Adrenal gland (tissue), 19 donors: ENCODE measurements at places on chromosomes 13 and 19. TPM values are rescaled to one million over a fixed set of nuclear protein-coding genes. Genes with fewer than 3 reads are reported as not detected.

- H3K36me3 ChIP-seq, result no peaks in the 10 kb centered on the region
- no peaks in the 10 kb centered on the region for H3K27me3 ChIP-seq
- no peak overlapping the region for H3K27ac ChIP-seq
- no peaks in the 10 kb centered on the region for H3K4me1 ChIP-seq
Observed at GRCh38 chr13:113938716-113939115, 35.2 kb downstream of the C13orf46 start.

DNA sequence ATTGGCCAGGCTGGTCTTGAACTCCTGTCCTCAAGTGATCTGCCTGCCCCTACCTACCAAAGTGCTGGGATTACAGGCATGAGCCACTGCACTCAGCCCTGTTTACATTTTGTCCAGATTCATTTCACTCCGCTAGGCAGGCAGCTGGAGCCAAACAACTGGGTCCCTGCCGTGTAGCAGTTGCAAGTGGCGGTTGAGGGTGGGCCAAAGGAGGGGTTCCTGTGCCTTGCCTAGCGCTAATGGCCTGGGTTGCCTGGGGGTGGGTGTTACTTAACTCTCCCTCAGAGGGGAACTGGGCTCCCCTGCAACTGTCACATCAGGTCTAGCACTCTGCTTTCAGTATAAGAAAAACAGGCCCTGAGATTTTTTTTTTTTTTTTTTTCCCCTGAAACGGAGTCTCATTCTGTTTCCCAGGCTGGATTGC lies 7.4 kb downstream of the ACP5 start:
- no peak overlapping the region for H3K27ac ChIP-seq
- DNase-seq, result no peak
- H3K4me3 ChIP-seq, result no peak overlapping the region
- no peaks in the 10 kb centered on the region for H3K27me3 ChIP-seq
- H3K4me1 ChIP-seq, result no peaks in the 10 kb centered on the region

Gene POU2F2
- total RNA-seq, result 1.4 TPM

DNA sequence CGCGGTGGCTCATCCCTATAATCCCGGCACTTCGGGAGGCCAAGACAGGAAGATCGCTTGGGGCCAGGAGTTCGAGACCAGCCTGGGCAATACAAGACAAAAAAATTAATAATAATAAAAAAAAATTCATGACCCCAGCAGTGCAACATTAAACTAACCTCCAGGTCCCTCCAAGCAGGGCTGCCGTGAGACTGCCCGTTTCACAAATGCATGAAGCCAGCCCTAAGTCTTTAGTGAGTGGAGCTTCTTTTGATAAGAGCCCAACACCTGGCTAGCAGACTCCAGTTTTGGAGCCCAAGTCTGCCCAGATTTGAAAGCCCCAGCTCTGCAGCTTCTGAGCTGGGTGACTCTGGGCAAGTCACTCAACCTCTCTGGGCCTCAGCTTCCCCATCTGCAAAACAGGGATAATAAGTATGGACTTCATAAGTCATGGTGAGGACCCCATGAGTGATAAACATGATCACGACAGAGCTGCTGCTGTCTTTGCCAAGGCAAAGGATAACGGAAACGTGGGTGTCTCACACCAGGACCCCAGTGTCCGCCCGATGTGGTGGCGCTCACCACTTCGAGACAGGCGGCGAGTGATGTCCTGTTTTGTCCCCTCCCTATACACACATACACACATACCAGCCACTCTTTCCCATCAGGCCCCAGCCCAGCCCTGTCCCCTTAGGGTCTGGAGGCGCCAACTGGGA lies 38.4 kb upstream of the NANOS3 start:
- H3K4me1 ChIP-seq, result peaks cover 78% of the 10 kb centered on the region
- H3K27ac ChIP-seq, result peak overlapping the region; percentile 90
- no peaks in the 10 kb centered on the region for H3K27me3 ChIP-seq
- peaks cover 23% of the 10 kb centered on the region for H3K36me3 ChIP-seq
- H3K4me3 ChIP-seq, result no peak overlapping the region

DNA sequence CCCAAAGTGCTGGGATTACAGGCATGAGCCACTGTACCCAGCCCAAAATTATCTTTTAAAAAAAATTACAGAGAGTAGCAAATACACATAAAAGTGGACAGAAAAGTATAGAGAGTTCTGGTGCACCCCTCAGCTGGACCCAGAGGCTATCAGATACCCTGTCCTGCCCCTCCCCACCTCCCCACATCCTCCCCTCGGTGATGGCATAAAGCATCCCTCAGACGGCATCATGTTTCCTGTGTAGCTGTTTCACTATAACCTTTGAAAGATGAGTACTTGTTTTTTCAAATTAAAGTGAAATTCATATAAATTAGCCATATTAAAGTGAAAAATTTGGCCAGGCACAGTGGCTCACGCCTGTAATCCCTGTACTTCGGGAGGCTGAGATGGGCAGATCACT lies 20.1 kb downstream of the SLC27A1 start:
- DNase-seq, result no peak
- no peaks in the 10 kb centered on the region for H3K27me3 ChIP-seq
- H3K27ac ChIP-seq, result no peak overlapping the region

DNA sequence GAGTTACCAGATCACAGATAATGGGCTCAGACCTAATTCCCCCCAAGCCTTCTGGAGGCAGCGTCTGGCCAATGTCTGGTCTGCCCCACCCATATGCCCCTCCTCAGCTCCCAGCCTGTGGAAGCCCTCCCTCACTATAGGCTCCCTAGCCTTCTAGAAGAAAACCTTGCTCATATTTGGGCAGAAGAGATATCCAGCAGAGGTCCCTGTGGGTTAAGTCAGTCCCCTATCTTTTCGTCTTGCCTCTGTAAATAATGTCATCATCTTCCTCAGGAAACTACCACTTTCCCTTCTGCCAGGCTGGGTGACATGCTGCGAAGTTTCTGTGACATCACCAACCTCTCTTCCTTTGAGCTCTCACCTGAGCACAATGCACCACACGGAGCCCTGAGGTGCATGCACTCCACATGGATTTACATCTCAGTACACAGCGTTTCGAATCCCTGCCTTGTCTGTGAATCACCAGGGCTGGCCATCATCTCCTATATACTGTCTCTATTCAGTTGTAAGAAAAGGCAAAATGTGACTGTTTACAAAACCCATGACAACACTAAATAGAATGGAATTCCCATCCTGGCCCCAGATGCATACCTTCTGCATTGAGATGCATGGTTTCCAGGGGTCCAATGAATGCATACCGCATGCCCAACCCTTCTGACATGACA lies 112.8 kb downstream of the CRYL1 start:
- no peaks in the 10 kb centered on the region for H3K4me1 ChIP-seq
- no peaks in the 10 kb centered on the region for H3K27me3 ChIP-seq
- H3K4me3 ChIP-seq, result no peak overlapping the region
- H3K27ac ChIP-seq, result no peak overlapping the region
- no peak for DNase-seq
- no peaks in the 10 kb centered on the region for H3K36me3 ChIP-seq

DNA sequence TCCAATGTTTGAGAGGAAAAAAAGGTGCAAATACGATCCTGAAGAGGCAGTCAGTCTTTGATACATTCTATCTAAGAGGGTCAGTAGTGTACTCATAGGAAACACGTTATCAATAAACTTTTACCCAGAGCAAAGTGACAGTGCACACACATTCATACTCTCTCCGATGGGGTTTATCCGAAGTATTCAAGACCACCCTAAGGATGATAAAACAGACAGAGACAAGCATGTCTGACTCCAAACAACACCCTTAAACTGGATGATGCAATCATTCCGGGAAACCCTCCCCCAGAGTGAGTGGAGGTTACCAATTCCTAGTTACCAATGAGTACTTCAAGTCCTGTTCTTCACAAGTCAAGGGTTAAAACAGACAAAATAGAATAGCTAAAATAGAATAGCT lies 79.1 kb downstream of the DNAJC3 start:
- DNase-seq, result no peak
- H3K4me3 ChIP-seq, result no peak overlapping the region
- H3K27ac ChIP-seq, result no peak overlapping the region

- H3K27me3 ChIP-seq, result no peaks in the 10 kb centered on the region
- no peak overlapping the region for H3K27ac ChIP-seq
- DNase-seq, result no peak
Observed at GRCh38 chr13:114311908-114312307, 2.4 kb upstream of the CHAMP1 start.

GRCh38 chr13:60922576-60923231 lies 492.9 kb downstream of the PCDH20 start:
- no peak for DNase-seq
- no peaks in the 10 kb centered on the region for H3K36me3 ChIP-seq
- H3K4me3 ChIP-seq, result no peak overlapping the region
- no peaks in the 10 kb centered on the region for H3K4me1 ChIP-seq

DNA sequence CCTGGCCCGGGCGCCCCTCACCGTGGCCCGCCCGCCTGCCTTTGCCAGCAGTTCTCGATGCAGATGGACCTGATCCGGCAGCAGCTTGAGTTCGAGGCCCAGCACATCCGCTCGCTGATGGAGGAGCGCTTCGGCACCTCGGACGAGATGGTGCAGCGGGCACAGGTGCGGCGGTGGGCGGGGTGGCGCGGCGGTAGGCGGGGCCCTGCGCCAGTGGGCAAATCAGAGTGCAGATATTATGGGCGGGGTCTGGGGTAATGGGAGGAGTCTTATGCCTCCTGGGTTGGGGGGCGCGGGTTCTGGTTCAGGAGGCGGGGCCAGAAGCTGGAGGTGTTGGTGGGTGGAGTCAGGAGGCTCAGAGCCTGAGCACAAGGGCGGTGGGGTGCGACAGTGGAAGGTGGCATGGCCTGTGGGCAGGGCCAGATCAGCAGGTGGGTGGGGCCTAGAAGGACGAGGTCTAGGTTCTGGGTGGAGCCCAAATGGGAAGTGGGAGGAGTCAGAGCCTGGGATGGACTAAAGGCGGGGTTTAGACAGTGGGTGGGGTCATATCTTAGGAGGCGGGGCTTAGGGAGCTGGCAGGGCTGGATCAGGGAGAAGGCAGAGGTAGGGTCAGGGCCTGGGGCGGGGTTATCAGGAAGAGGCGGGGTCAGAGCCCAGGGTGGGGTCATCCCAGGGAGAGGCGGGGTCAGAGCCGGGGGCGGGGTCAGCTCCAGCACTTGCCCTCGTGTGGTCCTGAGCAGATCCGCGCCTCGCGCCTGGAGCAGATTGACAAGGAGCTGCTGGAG lies 5.6 kb downstream of the APC2 start:
- H3K27ac ChIP-seq, result no peak overlapping the region
- DNase-seq, result peak; percentile 67
- no peaks in the 10 kb centered on the region for H3K36me3 ChIP-seq
- no peak overlapping the region for H3K4me3 ChIP-seq

Gene ANKLE1
- 0.35 TPM for total RNA-seq

GRCh38 chr13:50318887-50319286 lies 303.6 kb downstream of the KCNRG start:
- H3K4me3 ChIP-seq, result no peak overlapping the region
- no peak overlapping the region for H3K27ac ChIP-seq
- no peaks in the 10 kb centered on the region for H3K27me3 ChIP-seq
- DNase-seq, result no peak
- H3K36me3 ChIP-seq, result no peaks in the 10 kb centered on the region

DNA sequence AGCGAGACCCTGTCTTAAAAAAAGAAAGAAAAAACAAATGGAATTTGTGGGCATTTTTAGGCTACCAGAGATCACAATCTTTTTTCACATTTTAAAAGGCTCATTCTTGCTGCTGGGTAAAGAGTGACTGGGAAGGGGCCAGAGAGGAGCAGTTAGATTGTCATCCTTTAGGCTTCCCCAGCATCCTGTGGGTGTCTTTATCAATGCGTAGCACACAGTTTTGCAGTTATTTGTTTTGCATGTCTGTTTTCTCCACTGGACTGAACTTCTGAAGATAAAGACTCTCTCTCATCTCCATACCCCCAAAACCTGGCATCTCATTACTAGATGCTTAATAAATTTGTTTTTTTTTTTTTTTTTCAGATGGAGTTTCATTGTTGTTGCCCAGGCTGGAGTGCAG lies 2.1 kb upstream of the UTP14C start:
- no peak for DNase-seq
- no peak overlapping the region for H3K4me3 ChIP-seq
- no peak overlapping the region for H3K27ac ChIP-seq
- no peaks in the 10 kb centered on the region for H3K27me3 ChIP-seq
- H3K36me3 ChIP-seq, result no peaks in the 10 kb centered on the region

Gene ZNF57
- total RNA-seq, result 2.6 TPM

Gene CDX2
- total RNA-seq, result not detected

- no peak overlapping the region for H3K27ac ChIP-seq
- peaks cover 24% of the 10 kb centered on the region for H3K36me3 ChIP-seq
- no peak for DNase-seq
- H3K4me3 ChIP-seq, result no peak overlapping the region
- no peaks in the 10 kb centered on the region for H3K27me3 ChIP-seq
Observed at GRCh38 chr13:97390941-97391600, 42.9 kb upstream of the RAP2A start.

Gene SEMA6B
- total RNA-seq, result 34.7 TPM

Gene NCAN
- total RNA-seq, result not detected

GRCh38 chr13:21359855-21360254 lies 99.2 kb downstream of the ZDHHC20 start:
- H3K36me3 ChIP-seq, result no peaks in the 10 kb centered on the region
- H3K27me3 ChIP-seq, result no peaks in the 10 kb centered on the region
- DNase-seq, result no peak
- H3K4me3 ChIP-seq, result no peak overlapping the region
- H3K4me1 ChIP-seq, result no peaks in the 10 kb centered on the region
- H3K27ac ChIP-seq, result no peak overlapping the region

DNA sequence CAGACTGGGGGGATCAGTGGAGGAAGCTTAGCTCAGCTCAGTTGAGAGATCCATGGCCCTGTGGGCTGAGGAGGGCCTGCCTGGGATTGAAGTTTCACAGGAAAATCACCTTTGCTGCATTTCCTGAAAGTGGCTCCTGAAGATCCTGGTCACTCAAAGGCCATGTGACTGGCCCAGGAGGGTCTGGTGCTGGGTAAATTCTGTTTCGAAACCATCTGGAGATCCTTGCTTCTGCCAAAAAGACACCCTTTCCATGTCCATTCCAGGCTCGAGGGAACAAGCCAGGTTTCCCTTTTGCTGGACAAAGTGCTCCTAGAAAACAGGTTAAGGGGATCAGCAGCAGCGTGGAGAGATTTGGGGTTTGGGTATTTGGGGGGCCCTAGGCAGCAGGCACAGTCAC lies 293.3 kb downstream of the ZNF536 start:
- H3K27ac ChIP-seq, result no peak overlapping the region
- no peak for DNase-seq
- H3K27me3 ChIP-seq, result no peaks in the 10 kb centered on the region
- H3K4me3 ChIP-seq, result no peak overlapping the region
- H3K36me3 ChIP-seq, result no peaks in the 10 kb centered on the region
- peaks cover 31% of the 10 kb centered on the region for H3K4me1 ChIP-seq

Gene ZNF610
- 5.3 TPM for total RNA-seq

- no peak overlapping the region for H3K4me3 ChIP-seq
- no peak for DNase-seq
- no peaks in the 10 kb centered on the region for H3K36me3 ChIP-seq
- no peaks in the 10 kb centered on the region for H3K4me1 ChIP-seq
- H3K27ac ChIP-seq, result no peak overlapping the region
- H3K27me3 ChIP-seq, result no peaks in the 10 kb centered on the region
Observed at GRCh38 chr13:96781141-96781540, 213.1 kb downstream of the OXGR1 start.

DNA sequence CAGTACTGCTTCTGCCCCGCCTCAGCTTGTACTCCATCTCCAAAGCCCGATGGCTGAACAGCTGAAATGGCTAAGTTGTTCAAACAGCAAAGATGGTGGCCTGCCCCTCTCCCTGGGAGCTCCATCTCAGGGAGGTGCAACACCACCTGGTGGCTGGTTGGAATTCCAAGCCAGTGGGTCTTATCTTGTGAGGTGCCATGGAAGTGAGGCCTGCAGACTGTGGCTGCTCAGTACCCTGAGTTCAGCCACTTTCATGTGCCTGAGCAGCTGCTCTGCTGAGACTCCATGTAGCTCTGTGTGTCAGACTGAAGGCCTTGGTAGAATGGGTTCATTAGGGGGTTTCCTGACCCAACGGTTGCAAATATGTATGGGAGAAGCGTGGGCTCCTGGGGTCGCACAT lies 67.3 kb upstream of the SPRY2 start:
- H3K27ac ChIP-seq, result no peak overlapping the region
- DNase-seq, result no peak
- no peaks in the 10 kb centered on the region for H3K36me3 ChIP-seq
- H3K4me3 ChIP-seq, result no peak overlapping the region
- H3K4me1 ChIP-seq, result no peaks in the 10 kb centered on the region
